PC-3 (cell line): ENCODE measurements at places on chromosomes 2 and 18. TPM values are rescaled to one million over a fixed set of nuclear protein-coding genes. Genes with fewer than 3 reads are reported as not detected.
A peak's percentile ranks its signal among the peaks of the same experiment; 100 is the strongest.

Gene AP1S3
- total RNA-seq: 34.3 and 37.6 TPM in 2 replicates

Gene FKBP1B
- total RNA-seq: 2.1 and 2.7 TPM in 2 replicates

DNA sequence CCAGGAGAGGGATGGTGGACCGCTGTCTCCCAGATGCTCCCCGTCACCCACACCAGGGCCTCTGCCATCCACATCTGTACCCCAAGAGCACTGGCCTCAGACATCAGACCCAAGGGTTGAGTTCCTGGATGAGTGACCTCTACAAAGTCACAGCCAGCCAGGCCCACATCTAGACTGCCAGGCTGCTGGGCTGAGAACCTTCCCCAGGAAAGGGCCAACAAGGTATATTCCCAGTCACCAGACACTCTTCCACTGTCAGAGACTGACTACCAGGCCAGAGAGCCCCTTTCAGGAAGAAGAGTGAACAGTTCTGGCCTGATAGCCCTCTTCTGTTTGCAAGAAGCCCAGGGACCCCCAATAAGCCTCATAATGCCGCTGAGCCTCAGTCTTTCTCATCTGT, 44.3 kb downstream of the C1QL2 start:
- no peak overlapping the region for H3K27ac ChIP-seq
- 0 out of 2 replicates have a peak, but pooled peaks cover 3% of the 10 kb centered on the region for H3K4me1 ChIP-seq
- peaks cover 6% of the 10 kb centered on the region; the same call in 1 of the 2 replicates for H3K36me3 ChIP-seq
- H3K4me3 ChIP-seq: no peak overlapping the region

Gene ANKRD62
- not detected in 2 replicates for total RNA-seq

Gene UBE2F
- 37.5 and 57.8 TPM in 2 replicates for total RNA-seq

GRCh38 chr2:71851094-71851750, 296.4 kb downstream of the CYP26B1 start:
- no peaks in the 10 kb centered on the region for H3K36me3 ChIP-seq
- peaks cover 9% of the 10 kb centered on the region for H3K4me1 ChIP-seq
- no peak overlapping the region for H3K27ac ChIP-seq

DNA sequence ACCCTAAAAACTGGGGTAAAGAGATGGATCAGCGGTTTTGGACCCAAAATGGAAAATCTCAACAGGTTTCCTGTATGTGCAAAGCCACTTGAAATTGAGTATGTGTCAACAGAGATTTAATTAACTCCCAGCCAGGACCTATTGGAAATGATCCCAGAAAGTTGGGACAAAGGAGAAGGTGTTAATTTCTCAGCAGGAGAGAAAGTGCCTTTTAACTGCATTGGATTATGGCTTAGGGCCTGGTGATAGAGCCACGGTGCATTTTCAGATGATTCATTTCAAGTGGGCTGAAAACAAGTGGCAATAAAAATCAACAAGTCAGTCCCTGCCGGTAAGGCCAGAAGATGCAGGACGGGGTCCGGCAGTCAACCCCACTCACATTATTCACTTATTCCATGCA, 80.2 kb upstream of the BCL11A start:
- no peak overlapping the region for H3K4me3 ChIP-seq
- no peaks in the 10 kb centered on the region for H3K36me3 ChIP-seq
- peaks cover 99% of the 10 kb centered on the region for H3K27me3 ChIP-seq
- H3K4me1 ChIP-seq: no peaks in the 10 kb centered on the region

DNA sequence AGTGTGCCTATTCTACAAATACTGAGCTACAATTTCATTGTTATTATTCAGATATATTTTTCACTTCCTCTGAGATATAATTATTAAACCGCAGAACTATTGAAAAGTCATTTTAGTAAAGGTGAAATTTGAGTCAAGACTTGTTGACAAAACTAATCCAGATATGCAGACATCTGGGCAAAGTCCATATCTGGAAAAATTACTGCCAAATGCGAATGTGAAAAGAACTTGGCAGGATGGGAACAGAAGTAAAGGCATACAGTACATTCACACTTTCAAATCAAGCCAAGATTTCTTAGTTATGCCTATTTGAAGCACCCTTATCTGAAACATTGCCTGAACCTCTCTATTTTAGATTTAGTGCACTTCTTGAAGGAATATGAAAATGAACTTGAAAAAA, 923.6 kb downstream of the CCDC85A start:
- no peak overlapping the region for H3K4me3 ChIP-seq
- no peaks in the 10 kb centered on the region for H3K36me3 ChIP-seq

DNA sequence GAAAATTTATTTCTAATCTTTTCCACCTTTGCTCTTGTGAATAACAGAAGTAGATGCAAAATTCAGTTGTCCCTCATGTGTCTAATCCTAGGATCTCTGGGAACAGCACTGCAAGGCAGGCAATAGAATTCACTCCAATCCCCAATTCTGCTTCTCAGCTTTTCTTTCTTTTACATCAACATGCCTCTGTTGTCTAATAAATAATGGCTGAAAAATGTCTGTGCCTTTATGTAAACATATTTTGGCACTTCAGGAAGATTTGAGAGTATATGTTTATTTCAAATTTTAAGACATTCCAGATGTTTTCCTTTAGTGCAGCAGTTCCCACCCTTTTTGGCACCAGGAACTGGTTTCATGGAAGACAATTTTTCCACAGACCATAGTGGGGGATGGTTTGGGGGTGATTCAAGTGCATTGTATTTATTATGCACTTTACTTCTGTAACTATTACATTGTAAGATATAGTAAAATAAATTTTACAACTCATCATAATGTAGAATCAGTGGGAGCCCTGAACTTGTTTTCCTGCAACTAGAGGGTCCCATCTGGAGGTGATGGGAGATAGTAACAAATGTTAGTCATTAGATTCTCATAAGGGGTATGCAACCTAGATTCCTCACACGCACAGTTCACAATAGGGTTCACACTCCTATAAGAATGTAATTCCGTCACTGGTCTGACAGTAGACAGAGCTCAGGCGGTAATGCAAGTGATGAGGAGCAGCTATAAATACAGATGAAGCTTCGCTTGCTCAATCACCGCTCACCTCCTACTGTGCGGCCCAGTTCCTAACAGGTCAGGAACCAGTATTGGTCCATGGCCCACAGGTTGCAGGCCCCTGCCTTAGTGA, 590.3 kb upstream of the CNTNAP5 start:
- no peaks in the 10 kb centered on the region for H3K27me3 ChIP-seq
- no peaks in the 10 kb centered on the region for H3K4me1 ChIP-seq
- DNase-seq: no peak
- H3K36me3 ChIP-seq: no peaks in the 10 kb centered on the region

DNA sequence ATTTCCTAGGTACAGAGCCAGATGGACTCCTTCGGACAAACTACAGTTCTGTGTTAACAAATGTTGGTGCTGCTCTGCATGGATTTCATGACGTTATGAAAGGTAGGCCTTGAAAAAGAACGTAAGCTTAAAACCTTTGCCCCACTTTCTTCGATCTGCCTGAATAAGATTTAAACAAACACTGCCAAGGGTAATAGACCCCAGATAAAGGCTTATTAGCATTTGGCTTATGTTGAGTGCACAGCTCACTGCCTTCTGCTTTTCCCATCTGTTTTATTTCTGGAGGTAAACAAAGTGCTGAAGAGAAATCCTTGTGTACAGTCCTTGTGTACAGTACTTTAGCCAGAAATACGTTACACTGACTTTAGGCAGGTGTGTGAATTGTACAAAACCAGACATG, 50.0 kb upstream of the STON1 start:
- peaks cover 15% of the 10 kb centered on the region for H3K36me3 ChIP-seq
- DNase-seq: no peak
- no peak overlapping the region for H3K4me3 ChIP-seq
- H3K4me1 ChIP-seq: no peaks in the 10 kb centered on the region

Gene ATP6V1B1
- not detected in 2 replicates for total RNA-seq

- DNase-seq: peak; percentile 97
- H3K36me3 ChIP-seq: no peaks in the 10 kb centered on the region
- H3K27me3 ChIP-seq: no peaks in the 10 kb centered on the region
- H3K27ac ChIP-seq: peak overlapping the region; percentile 83
These were observed 124.4 kb downstream of the INHBB start for GRCh38 chr2:120470041-120470965.

GRCh38 chr2:17878281-17879136, at the start of gene KCNS3:
Gene KCNS3 (plus strand): TSS chr2:17878667. CDS start chr2:17931009, 52,342 bp downstream.
- H3K27me3 ChIP-seq: peaks cover 69% of the 10 kb centered on the region
- no peaks in the 10 kb centered on the region for H3K4me1 ChIP-seq
- no peaks in the 10 kb centered on the region for H3K36me3 ChIP-seq
- H3K27ac ChIP-seq: no peak within 1 kb of the TSS

GRCh38 chr18:61502472-61502871, 169.2 kb downstream of the CDH20 start:
- H3K27me3 ChIP-seq: peaks cover 32% of the 10 kb centered on the region
- DNase-seq: peak; percentile 68
- H3K36me3 ChIP-seq: no peaks in the 10 kb centered on the region
- no peak overlapping the region for H3K27ac ChIP-seq

GRCh38 chr2:216880509-216881184, 20.8 kb upstream of the TNP1 start:
- H3K36me3 ChIP-seq: no peaks in the 10 kb centered on the region
- H3K27me3 ChIP-seq: no peaks in the 10 kb centered on the region
- no peak overlapping the region for H3K27ac ChIP-seq
- no peak overlapping the region for H3K4me3 ChIP-seq
- no peaks in the 10 kb centered on the region for H3K4me1 ChIP-seq

DNA sequence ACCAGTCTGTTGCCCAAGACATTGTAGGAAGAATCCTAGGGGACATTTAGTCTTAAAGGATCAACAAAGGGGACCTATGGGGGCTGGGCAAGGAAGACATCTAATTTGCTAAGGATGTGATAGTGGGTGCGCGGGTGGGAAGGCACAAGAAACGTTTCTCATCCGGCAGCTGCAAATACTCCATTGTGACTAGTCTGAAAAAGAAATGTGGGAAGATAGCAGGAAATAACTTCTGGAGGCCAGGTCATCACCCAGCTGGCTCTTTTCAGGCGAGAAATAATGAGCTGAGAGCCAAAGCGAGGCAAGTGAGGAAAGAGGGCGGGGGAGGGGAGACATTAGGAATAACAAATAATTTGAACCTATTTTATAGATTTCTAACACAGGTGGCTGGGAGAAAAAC, 70.3 kb upstream of the NCK2 start:
- no peaks in the 10 kb centered on the region for H3K36me3 ChIP-seq
- DNase-seq: no peak

Gene AOX1
- 54.9 and 57.2 TPM in 2 replicates for total RNA-seq

Gene PAX3
- not detected in 2 replicates for total RNA-seq

DNA sequence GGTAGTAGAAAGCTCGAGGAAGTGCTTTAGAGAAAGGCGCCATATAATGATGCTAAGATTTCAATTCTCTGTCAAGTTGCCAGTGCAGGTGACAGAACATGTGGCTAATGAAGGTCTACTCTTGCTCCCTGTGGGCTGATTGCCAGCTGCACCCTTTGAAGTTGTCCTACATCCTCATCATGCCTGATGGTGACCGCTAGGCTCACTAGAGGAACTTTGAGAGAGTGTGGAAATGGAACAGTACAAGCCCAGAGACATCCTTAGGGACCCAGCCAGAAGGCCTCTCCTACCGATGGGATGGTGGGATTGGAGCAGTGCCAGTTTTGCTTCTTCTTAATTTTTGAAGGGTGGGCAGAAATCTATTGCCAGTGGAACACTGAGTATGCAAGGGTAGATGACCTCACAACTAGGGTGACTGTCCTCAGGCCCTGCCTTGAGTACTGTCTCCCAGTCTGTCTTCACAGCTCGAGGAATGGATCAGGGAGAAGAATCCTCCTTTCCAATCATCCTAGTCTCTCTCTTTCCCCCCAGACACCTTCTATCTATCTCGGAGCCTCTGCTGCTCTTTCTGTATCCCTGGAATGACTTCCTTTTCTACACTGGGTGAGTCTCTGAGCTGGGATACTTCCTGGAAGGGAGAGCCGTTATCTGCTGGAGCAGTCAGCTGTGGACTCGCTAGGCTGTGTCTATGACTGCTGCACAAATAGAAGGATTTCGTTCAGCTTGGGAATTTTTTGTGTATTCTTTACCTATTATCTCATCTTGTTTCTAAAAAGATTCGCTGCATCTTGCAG, 33.5 kb downstream of the LGALSL start:
- H3K27ac ChIP-seq: no peak overlapping the region
- H3K4me3 ChIP-seq: no peak overlapping the region
- no peaks in the 10 kb centered on the region for H3K27me3 ChIP-seq
- peaks cover 19% of the 10 kb centered on the region for H3K4me1 ChIP-seq
- DNase-seq: no peak

DNA sequence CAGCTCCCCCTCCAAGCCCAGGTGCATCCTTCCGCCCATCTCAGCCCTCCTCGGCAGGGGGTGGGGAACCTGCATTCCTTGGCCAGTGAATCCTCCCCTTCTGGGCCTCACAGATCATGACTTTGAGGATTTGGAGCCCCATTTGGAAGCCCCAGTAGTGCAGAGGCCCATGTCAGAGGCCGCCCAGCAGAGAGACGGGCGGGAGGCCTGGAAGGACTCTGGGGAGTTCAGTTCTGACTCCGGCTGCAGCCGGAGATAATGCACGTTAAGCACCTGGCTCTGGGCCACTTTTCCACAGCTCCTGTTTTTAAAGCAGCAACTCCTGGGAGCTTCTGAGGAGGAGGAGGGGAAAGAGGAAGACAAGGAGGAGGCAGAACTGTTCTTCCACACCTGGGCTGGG, 14.9 kb downstream of the ATOH8 start:
- no peaks in the 10 kb centered on the region for H3K27me3 ChIP-seq
- H3K27ac ChIP-seq: no peak overlapping the region
- no peaks in the 10 kb centered on the region for H3K36me3 ChIP-seq
- no peak overlapping the region for H3K4me3 ChIP-seq

Gene RNF181
- total RNA-seq: 170 and 225 TPM in 2 replicates

DNA sequence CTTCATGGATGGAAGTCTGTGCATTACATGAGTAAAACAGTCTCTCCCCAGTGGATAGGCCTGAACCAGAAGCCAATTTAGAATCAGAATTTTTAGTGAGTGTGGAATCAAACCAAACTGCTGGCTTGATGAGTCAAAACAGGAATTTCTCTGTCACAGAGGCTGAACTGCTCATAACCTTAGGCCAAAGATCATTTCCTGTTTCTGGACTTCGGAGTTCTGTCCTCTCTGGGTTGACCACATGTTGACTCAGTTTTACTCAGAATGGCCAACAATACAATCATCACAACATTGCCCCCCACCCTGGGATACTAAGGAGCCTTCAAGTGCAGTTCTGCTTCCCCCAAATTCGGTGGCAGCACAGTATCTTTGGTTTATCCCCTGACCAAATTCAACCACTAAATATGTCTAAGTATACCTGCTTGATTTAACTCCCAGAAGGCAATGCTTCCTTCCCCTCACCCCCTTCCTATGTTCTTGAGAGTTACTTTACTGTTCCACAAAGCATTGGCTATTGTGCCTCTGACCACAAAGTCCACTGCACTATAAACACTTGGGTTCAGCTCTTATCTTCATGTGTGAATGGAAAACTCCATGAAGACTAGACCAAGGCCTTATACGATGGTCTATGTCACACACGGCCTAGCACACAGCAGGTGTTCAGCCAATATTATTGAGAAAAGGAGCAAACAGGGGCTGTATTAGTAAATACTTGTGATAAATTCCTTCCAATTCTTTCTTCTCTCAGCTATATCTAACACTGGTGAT, 67.8 kb downstream of the NXPH2 start:
- peaks cover 10% of the 10 kb centered on the region for H3K4me1 ChIP-seq
- H3K27me3 ChIP-seq: no peaks in the 10 kb centered on the region
- H3K4me3 ChIP-seq: no peak overlapping the region
- DNase-seq: peak; percentile 40

Gene SH3RF3
- 11.7 and 16.3 TPM in 2 replicates for total RNA-seq
